ENCODE measurements at places on chromosomes 5 and 9.

DNA sequence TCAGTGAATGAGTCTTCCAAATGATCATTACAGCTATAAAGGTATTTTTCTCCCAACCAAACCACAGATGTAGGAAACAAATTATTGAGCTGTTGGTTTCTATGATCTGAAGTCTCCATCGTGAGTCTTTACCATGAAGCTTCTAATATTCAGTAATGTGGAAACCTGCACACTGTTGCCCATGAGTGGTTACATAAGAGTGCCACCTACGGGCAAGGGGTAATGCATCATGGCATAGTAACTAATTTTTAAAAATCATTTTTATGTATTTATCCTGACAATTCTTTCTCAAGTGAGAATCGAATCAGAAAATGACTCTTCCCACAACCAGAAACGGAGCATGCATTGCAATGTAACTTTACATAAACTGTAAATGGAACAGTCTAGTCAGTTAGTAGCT lies 282.5 kb upstream of the SMARCA2 start:
- DNase-seq, result no peak

DNA sequence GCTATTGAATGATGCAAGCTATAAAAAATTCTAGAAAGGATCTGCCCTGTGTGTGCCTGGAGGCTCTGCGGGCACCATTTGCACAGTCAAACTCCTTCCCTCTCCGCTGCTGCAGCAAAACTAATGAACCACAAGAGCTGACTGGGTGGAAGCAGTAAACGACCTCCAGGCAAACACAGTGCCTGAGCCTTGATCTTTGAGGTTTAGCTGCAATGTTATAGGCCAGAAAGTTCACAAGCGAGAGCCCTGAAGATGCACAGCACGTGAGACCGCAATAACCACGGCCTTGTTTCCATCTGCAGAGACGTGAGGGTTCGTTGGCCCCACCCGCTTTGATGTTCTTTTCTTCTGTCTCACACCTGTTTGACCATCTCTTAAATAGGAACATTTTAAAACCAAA lies 69.2 kb upstream of the S1PR3 start:
- no peak for DNase-seq

- no peak for DNase-seq
These were observed 50.9 kb downstream of the C9orf85 start for GRCh38 chr9:71962328-71962727.

DNA sequence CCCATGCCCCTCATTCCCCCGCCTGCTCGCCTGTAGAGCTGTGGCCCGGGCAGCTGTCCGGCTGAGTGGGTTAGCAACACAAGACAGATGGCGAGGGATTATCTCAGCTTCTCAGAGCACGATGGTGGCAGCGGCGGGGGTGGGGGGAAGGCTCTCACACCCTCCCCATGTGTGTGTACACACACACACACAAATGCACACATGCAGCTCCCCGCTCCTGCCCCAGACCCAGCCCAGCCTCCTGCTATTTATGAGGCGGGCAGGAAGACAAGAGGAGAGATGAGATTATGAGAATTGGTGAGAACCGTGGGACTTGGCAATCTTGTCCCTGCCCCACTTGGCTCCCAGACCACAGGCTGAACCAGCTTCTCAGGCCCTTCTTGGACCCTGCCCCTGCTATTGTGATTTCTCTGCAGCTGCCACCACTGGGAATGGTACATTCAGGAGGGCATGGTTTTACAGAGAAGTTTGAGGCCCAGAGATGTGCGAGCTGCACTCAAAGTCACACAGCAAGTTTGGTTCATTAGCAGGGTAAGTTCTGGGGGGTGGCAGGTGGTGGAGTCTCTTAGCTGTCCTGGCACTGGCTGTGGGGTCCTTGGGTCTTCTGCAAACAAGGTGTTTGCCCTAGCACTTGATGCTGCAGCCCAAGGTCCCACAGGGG lies 51.0 kb upstream of the PSD2 start:
- DNase-seq, result no peak

GRCh38 chr5:120368923-120369715 lies 95.0 kb upstream of the PRR16 start:
- no peak for DNase-seq

Data from stimulated activated CD8-positive, alpha-beta memory T cell treated with anti-CD3 and anti-CD28 coated beads, Interleukin-4, amount 100 ng/mL, for 24 hours (primary cell).